Activated CD8-positive, alpha-beta T cell treated with anti-CD3 and anti-CD28 coated beads for 36 hours (primary cell): ENCODE measurements at places on chromosomes 3 and 15. TPM values are rescaled to one million over a fixed set of nuclear protein-coding genes. Genes with fewer than 3 reads are reported as not detected.
A peak's percentile ranks its signal among the peaks of the same experiment; 100 is the strongest.

Gene UBA7
- total RNA-seq, result 72.3 TPM

Gene SERINC4
- total RNA-seq, result not detected

Gene ANKRD34C
- not detected for total RNA-seq

Gene XIRP1
- 2.5 TPM for total RNA-seq

Gene RPL4
- 5,254 TPM for total RNA-seq

Gene CCR3
- not detected for total RNA-seq

GRCh38 chr3:194294199-194294894 lies 56.8 kb downstream of the CPN2 start:
- DNase-seq, result no peak

DNA sequence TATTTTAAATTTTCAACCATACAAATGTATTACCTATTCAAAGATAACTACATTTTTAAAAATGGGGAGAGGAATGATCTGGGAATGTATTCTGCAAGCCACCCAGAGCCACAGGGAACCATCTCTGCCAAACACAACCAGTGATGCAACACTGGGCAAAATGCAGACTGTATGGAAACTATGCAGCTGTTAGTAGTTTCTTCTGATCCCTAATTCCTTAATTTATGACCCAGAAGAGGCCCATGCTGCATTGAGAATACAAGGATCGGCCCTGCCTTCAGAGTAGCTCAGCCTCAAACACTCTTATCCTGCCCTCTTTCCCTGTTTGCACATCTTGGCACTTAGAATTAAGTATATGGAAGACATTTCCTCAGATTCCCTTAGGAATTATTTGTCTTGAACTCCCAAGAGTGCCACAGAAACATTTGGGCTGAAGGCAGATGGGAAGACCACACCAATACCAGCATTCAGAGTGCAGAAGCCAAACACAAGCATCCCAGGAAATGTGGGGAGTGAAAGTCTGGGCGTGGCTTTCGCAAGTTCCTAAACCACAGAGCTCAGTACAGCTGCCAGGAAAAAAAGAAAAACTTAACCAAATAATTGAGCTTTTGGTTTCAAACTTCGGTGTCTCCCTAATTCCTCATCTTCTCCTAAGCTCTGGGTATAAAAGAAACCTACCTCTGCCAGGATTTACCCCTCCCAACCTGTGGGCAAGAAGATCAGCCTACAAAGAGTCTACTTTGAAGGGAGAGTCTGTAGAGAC lies 5.3 kb downstream of the SNUPN start:
- no peak for DNase-seq

DNA sequence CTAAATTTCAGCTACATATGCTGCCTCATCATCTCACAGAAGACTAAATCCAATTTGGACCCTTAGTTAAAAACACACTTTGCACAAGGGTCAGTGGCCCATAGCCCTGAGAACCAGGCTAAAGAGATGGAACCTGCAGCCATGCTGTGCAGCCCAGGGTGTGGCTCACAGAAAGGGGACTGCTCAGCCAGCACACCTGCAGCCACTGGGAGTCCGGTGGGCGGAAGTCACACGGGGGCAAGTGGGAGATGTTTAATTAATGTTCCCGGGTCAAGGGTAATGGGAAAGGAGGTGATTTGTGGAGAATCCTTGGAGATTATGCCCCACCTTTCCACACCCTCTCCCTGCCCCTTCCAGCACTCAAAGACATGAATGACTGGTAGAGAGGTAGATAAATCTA lies 467.4 kb downstream of the EPHB1 start:
- no peak for DNase-seq

DNA sequence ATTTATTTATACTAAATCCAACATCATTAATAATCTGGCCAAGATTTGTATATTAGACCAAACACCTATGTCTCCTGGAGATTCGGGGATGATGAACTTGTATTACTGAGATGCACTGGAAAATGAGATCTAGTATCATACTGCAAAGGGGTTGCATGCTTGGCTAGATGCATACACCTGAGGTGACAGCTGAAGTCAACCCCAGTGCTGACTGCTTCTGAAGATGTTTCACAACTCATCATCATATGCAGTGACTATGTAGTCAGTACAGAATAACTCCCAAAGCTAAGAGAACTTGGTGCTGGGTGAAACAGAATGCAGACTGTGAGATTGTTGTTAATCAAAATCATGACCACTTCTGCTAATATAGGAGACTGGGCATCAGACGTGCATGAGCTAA lies 1114.2 kb downstream of the NSUN3 start:
- DNase-seq, result no peak

- no peak for DNase-seq
Observed at GRCh38 chr15:34370643-34371042, 3.6 kb upstream of the LPCAT4 start.

GRCh38 chr15:70882361-70882760 lies 9.9 kb downstream of the THAP10 start:
- DNase-seq, result no peak

DNA sequence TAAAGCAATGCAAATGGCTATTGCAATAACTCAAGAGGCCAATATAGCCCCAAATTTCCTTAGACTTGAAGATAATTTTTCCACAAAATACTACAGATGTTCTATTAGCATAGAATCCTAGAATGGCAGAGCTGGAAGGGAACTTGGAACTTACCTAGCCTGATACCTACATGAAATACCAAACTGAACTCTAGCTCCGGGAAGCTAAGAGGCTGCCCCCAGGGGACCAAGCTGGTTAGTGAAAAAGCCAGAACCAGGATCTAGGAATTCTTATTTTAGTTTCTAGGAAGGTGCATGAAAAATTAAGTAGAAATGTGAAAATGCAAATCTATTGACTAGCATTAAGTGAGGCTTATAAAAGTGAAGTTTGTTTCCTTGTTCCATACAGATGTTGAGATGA lies 256.0 kb upstream of the CBLB start:
- DNase-seq, result no peak

- no peak for DNase-seq
Observed at GRCh38 chr3:101099791-101100190, 106.6 kb upstream of the ABI3BP start.

DNA sequence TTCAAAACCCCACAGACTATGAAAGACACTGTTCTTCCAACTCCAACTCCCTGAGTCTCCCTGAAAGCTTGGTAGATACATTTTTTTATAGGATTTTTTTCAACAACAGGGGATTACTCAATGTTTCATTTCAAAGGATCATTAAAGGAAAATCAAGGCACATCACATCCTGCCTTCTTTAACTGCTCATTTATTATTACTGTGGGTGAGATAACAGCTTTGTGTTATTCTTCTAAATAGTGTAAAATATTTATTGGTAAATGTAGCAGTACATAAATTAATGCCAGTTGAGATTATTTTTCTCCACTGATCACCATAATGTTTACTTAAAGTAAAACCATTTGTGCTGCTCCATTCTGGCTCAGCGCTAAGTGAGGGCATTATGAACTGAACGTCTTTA lies 57.2 kb downstream of the AGBL1 start:
- no peak for DNase-seq

- DNase-seq, result peak; percentile 70
Observed at GRCh38 chr3:33061782-33062181, 35.2 kb downstream of the GLB1 start.

DNA sequence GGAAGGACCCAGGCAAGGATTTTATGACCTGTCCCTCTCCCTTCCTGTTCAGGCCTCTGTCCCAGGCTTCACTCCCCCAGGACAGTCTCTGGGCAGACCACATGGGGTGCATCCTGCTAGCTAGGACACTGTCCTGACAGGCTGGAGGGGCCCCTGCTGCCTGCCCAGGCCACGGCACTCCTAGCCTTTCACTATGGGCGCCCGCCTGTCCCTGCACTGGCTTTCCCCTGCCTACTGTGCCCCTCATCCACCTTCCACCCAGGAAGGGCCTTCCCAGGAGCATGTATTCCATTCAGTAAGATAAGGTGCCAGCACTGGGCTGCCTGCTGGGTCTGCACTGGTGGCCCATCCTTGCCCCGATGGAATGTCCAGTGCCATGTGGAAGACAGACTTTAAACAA lies 145.3 kb downstream of the DNAJB8 start:
- no peak for DNase-seq

- no peak for DNase-seq
Observed at GRCh38 chr15:57395292-57395691, 19.0 kb downstream of the CGNL1 start.

- DNase-seq, result peak; percentile 72
Observed at GRCh38 chr3:128584412-128585020, 66.1 kb downstream of the RPN1 start.

DNA sequence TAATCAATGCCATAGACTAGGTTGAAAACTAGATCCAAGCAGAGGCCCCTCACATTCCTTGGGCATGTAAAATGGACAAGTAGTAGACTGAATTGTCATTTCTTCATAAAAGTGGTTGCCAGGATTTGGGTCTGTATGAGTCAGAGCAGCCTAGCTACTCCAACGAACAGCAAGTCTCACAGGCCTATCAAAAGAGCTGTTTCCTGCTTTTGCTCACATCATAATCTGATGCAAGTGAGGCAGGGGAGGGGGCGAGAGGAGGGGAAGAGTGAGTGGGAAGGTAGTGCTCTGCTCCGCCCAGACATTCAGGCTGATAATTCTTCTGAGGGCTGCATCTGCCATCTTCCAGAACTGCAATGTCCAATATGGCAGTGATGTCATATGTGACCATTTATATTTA lies 228.9 kb upstream of the PRICKLE2 start:
- no peak for DNase-seq

GRCh38 chr3:183769453-183769852 lies 55.9 kb downstream of the MAP6D1 start:
- DNase-seq, result no peak
